ENCODE measurements at places on chromosomes 12 and 14.

DNA sequence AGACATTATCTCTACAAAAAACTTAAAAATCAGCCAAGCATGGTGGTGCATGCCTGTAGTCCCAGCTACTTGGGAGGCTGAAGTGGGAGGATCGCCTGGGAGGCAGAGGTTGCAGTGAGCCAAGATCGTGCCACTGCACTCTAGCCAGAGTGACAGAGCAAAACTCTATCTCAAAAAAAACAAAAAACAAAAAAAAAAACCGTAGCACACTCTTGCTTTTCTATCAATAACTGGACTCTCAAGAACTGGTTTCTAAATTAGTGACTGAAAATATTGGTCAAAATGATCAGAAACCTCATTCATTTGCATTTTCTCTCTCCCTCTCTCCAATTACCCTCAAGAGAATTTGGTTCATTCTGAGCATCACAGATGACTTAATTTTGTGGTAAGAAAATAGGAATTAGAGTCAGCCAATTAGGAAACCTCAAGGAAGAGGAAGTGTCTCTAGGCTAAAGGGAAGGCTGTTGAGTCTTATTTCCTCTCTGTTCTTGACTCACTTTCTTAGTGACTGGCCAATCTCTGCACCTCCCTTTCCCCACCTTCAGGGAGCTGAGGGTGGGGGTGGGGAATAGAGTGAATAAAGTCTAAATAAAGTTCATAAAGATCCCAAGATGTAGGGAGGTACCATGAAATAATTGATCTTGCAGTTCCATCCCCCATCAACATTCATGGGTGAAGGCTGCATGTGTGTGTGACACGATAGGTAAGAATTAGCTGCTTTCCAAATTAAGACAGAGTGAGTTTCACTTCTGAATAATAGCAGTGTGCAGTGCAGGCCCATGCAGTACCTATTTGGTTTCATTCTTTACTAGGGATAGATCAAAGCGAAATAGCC, 6.8 kb upstream of the PSMA6 start:
- DNase-seq, result no peak

- no peak for DNase-seq
These were observed 102.3 kb downstream of the TRMT5 start for GRCh38 chr14:60878536-60878935.

- DNase-seq, result no peak
These were observed 848 bp downstream of the CTDSP2 start for GRCh38 chr12:57845478-57846284.

DNA sequence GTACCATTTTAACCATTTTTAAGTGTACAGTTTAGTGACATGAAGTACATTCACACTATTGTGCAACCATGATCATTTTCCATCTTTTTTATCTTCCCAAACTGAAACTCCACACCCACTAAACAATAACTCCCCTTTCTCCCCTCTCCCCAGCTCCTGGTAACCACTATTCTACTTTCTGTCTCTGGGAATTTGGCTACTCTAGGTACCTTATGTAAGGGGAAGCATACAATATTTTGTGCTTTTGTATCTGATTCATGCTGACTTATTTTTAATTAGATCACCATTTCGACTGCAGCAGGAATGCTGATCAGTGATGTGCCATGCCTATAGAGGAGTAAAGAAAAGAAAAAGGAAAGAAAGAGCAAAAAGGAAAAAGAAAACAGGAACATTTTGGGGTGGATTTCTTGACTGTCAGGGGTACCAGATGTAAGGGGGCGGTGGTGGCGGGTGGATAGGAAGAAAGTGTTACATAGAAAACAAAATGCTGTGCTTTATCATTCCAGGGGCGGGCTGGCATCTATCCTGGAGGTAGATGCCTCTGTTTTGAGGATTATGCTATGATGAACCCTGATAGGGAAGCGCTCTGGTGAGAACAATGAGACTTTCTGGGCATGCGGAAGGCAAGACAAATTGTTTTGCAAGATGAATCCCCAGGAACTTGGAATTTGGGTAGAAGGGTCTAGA, 45.2 kb upstream of the CTDSP2 start:
- DNase-seq, result no peak

GRCh38 chr12:11752403-11753149, 103.1 kb downstream of the ETV6 start:
- no peak for DNase-seq

DNA sequence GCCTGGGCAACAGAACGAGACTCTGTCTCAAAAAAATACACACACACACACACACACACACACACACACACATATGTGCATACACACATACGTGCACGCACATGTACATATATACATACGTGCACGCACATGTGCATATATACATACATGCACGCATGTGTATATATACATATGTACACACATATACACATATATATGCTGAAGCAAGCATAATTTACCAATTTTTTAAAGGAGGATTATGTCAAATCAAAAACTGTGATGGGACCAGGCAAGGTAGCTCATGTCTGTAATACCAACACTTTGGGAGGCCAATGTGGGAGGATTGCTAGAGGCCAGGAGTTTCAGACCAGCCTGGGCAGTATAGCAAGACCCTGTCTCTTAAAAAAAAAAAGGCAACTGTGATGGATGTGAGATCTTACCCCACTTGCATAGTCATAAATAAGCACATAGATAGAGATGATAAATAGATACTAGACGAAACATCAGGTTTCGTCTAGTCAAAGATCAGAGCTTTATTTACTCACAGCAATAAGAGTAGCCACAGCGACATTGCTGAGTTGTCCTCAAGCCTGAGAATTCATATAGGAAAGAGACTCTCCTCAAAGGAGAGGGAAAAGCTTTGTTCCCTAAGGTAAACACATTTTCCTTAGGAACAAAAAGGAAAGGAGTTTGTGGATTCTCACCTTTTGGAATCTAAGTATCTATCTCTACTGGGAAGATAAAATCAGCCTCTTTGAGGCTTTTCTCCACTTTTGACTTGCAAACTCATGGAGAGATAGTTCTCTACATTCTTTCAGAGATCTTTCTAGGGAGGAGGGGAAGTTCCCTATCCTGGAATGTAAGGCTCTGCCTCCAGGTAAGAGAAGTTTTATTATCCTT, 74.7 kb upstream of the AMN1 start:
- no peak for DNase-seq

GRCh38 chr12:118361889-118362288, 10.8 kb downstream of the TAOK3 start:
- DNase-seq, result no peak

GRCh38 chr12:127716166-127716565, 550.8 kb upstream of the TMEM132C start:
- DNase-seq, result no peak

GRCh38 chr12:53298164-53298563, 1.3 kb upstream of the MYG1 start:
- DNase-seq, result no peak

DNA sequence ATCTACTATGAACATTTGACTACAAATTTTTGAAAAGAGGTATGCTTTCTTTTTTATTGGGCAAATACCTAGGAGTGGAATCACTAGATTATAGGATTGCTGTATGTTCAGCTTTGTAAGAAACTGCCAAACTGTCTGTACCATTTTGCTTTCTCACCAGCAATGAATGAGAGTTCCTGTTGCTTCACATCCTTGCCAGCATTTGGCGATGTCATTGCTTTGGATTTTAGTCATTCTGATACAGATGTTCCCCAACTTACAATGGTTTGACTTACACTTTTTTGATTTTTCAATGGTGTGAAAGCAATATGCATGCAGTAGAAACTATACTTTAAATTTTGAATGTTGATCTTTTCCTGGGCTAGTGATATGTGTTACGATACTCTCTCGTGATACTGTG, 328.7 kb downstream of the RAD51B start:
- DNase-seq, result no peak

DNA sequence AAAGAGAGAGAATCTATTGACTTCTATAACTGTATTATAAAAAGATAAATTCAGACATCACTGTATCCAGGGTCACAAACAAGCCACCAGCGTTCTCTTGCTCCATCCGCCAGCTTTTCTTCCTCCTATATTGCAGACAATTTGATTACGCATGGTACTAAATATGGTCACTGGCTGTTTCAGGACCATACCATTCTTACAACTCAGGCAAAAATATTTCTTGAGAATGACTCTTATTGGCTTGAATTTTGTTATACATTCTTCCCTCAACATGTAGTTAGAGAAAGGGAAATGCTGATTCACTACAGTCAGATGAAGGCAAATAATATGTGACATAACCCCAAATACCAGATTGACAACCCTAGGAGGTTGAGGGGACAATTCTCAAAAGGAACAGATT, 101.3 kb downstream of the SLC6A15 start:
- DNase-seq, result no peak

DNA sequence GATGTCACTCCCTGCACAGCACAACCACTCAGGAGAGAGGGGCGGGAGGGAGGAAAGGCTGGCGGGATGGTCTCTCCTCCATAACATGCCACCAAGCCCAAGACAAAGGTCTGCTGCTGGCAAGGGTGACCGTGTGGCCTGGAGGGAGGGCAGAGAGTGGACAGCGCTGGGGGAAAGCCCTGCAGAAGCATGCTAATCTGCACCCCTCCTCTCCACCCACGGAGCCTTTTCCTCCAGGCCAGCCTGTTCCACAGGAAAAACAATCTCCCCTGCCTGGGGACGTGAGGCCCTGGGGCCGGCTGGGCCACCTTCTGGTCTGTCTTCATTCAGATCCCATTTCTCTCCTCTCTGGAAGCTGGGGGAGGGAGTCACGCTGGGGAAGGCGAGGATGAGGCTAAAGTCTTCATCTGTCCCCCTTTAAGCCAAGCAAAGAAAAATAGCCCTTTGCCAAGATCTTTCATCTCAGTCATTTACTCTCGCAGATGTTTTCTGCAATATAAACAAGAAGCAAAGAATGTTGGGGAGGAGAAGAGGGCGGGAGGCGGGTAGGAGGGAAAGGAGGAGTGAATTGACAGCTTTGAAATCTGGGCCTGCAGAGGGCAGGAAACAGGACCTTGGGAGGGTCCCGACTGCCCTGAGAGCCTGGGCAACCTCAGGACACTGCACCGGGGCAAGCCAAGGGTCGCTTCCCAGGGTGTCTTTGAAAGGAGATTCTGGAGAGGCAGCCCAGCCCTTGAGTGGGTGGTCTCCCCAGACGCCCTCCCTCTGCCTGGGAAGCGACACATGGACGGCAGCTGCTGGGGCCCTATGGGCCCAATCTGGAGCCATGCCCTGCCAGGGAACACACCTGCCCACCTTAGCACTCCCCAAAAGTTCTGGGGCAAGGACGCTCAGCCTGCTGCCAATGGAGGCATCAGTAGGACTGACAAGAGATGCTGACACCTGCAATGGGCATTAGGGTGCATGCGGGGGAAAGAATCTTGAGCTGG, 133.6 kb downstream of the ZFP36L1 start:
- DNase-seq, result no peak

- DNase-seq, result no peak
These were observed 75.0 kb downstream of the TRMT5 start for GRCh38 chr14:60905923-60906322.

DNA sequence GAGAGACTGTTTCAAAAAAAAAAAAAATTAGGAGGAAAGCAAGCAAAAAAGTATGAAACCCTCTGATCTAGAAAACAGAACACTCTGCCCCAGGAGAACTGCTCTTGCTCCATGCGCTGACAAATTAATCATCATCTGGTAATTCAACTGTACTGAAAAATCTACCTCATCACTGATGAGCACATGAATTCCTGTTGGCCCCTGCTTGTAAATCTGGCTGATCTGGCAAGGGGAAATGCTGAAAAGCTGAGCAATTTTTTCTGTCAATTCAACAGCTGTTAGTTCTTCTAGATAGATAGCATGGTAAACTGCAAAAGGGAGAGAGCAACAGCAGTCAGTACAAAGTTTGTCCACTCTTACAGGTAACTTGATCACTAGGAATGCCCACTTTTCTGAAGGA, 15.2 kb upstream of the CSRNP2 start:
- DNase-seq, result no peak

GRCh38 chr14:56235388-56235787, 117.2 kb downstream of the PELI2 start:
- DNase-seq, result no peak

- no peak for DNase-seq
These were observed 182.3 kb downstream of the ADGRD1 start for GRCh38 chr12:131135786-131136538.

GRCh38 chr12:67038486-67038885, 230.7 kb upstream of the CAND1 start:
- DNase-seq, result no peak

DNA sequence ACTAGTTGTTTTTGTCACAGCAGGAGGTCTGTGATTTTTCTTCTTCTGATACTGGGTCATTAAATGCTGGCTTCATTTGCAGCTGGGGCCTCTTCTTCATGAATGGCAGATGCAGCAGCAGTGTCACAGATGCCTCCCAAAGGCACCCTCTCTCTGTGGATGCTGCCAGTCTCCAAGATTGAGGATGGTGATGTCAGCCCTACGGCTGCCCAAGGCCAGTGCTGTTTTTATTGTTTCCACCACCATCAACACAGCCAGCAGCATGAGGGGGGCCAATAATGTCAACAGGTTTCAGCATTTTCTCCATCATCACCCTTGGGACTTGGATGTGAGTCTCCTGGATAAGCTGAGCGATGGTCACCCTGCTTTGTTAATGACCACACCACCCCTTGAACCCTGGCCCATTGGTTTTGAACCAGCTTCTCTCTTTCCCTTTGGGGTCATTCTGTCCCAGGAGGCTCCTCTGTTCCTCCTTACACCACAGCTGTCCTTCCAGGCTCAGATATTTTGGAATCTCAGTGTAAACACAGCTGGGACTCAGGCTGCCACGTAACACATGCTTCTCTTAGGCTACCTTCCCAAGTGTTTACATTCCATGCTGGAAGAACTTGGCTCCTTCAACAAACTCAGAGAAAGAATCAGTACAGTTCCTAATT, 151.7 kb upstream of the DDHD1 start:
- no peak for DNase-seq

GRCh38 chr12:9331218-9331626, 123.0 kb upstream of the PZP start:
- peak; percentile 9 for DNase-seq

Data from glomerular endothelial cell (primary cell).